ENCODE measurements at places on chromosomes 11 and 22.

DNA sequence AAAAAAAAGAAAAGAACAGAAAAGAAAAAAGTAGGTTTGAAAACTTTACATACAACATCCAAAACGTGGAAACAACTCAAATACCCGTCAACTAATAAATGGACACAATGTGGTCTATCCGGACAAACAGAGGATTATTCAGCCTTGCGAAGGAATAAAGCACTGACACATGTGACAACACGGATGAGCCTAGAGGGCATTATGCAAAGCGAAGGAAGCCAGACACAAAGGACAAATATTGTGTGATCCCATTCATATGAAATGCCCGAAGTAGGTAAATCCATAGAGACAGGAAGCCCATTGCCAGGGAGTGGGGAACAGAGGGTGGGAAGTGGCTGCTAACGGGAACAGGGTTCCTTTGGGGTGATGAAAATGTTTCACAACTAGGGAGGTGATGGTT lies 11.8 kb downstream of the RFPL1 start:
- DNase-seq = no peak

DNA sequence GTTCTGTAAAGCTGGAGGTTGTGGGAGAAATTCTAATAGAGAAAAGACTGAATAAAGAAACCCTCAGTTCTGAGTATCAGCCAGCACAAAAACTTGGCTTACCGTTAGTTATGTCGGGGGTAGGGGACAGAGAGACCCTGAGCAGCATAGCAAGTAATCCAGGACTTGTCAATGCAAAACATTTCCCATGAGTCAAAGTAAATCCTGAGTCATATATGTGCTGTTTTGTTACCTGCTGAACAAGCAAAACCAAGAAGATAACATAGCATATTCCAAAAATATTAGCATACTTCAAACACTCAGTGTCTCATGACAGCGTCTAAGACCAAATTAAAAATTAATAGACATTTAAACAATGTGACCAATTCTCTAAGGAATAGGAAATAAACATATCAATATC lies 75.1 kb upstream of the LUZP2 start:
- no peak for DNase-seq

DNA sequence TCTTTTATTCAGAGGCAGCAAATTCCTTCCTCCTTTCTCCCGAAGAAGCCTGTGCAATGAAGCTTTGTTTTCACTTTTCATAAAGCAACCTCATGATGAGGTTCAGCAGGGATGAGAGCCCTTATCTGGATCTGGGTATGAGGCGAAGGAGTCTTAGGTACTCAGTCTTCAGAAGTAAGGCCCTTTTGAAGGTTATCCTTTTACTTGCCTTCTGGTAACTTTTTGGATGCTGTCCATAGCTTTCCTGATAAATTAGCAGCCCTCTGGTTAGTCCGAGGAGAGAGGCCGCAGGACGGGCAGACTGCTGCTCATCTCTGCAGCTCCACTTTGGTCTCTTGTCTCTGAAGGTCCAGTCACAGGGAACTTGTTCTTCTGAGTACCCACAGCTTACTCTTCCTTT lies 1.1 kb downstream of the TRIM22 start:
- DNase-seq = no peak

GRCh38 chr22:48702573-48703264 lies 1125.0 kb downstream of the BRD1 start:
- no peak for DNase-seq

GRCh38 chr11:62108017-62108750 lies 15.6 kb upstream of the INCENP start:
- DNase-seq = no peak

DNA sequence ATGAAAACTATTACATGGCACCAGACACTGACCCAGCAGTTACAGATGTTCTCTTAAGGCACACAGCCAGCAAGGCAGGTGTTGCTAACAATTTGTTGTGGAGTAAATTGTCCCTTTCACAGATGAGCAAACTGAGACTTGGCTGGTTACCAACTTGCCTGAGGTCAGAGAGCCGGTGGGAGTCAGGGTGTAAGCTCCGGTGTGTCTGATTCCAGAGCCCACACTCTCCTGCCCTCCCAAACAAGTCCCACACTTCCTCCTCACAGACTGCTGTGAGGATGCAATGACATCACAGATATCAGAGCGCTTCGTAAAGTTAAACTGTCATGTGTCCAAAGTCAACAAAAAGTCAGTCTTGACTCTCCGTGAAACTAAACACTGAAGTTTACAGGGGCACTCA lies 12.5 kb downstream of the GDPD5 start:
- no peak for DNase-seq

DNA sequence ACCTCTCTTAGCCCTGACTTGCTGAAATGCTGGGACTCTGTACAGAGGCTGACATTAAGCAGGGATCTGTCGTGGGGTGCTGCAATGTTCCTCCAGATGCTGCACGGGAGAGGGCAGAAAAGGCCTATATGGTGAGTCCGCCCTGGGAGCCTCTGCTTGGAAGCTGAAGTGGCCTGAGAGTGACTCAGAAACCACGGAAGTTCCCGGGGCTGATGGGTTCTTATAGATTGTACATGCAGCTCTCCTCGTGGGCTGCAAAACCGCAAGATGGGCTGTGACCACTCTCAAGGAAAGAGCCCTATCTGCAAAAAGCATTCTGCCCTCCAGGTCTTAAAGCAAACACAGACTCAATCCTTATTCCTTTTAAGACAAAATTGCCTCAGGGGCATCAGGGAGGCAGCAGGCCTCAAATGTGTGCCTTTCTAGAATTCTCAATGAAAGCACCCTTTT lies 5.8 kb upstream of the SLC43A3 start:
- no peak for DNase-seq

DNA sequence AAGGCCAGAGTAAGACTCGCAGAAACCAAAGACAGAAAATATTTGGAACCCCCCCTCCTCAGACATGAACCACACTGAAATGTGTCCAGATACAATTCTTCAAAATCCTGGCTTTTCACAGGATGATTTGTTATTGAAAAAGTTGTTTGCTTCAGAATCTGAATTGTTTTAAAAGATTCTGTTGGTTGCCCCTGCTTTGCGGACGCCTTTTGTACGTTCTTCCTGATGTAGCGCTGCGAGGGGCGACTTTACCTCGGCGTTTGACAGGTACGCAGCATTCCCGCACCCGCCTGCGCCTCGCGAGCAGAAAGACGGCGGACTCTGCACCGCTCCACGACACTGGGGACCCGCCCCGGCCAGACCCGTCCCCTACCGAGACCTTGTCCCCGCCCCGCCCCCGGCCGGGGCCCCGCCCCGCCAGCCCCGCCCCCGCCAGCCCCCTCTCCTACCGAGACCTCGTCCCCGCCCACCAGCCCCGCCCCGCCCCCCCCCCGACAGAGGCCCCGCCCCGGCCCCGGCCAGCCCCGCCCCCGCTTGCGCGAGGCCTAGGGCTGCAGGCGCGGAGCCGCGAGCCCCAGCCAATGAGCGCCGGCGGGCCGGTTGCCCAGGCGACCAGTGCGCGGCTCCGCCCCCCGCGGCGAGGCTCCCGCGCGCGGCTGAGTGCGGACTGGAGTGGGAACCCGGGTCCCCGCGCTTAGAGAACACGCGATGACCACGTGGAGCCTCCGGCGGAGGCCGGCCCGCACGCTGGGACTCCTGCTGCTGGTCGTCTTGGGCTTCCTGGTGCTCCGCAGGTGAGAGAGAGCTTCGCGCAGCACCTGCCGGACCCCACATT lies at the start of gene GLB1L2:
Gene GLB1L2, plus strand, starts transcription at position 635 of the 835 bp plus-strand sequence. Its CDS starts 74 bp downstream, at position 709.
- DNase-seq = peak; percentile 48

- DNase-seq = no peak
Measured at GRCh38 chr11:16921019-16921418, 93.2 kb downstream of the PLEKHA7 start.

- no peak for DNase-seq
Measured at GRCh38 chr11:94767701-94768601, at the start of gene AMOTL1. AMOTL1 (plus strand) TSS chr11:94768356; CDS start chr11:94768512, 156 bp downstream.

DNA sequence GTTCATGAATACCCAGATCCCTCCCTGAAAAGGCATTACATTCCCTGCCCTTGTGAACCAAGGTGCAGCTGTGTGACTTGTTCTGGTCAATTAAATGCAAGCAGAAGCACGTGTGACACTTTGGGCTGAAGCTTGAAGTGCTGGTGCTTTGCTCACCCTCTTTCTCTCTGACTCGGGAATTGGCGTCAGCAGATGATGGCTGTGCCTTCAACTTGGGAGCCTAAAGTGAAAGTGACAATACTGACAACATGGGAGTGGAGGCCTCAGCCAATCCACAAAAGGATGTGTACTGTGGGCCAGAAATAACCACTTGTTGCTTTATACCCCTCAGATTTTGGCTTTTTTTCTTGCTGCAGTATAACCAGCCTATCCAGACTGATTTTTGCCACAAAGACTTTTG lies 148.3 kb upstream of the THY1 start:
- no peak for DNase-seq

DNA sequence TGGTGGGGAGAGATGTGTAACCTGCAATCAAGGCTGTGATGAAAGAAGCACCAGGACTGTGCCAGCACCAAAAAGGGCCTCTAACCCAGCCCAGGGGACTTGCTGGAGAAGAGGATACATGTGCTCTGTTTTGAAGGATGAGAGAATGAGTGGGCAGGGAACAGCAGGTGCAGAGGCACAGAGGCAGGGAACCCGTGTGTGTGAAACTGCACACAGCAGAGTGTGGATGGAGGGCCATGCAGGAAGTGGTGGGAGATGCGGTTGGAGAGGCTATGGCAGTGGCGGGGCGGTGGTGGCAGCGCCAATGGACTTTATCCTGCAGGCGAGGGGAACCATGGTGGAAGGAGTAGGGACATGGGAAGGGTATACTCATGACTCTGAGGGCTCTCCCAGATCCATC lies 25.2 kb upstream of the LRRC32 start:
- DNase-seq = no peak

GRCh38 chr11:65100674-65101350 lies 4.8 kb downstream of the VPS51 start:
- DNase-seq = no peak
